OCI-M1 (cell line): ENCODE measurements at places on chromosomes 5 and 9.

DNA sequence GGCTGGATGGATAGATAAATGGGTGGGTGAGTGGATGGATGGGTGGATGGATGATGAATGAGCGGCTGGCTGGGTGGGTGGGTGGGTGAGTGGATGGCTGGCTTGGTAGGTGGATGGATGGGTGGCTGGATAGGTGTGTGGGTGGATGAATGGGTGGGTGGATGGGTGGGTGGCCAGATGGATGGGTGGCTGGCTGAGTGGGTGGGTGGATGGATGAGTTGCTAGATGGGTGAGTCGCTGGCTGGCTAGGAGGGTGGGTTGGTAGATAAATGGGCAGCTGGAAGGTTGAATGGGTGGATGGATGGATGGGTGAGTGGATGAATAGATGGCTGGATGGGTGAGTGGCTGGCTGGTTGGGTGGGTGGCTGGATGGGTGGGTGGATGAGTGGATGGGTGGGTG, 27.9 kb upstream of the CEP72 start:
- no peak for DNase-seq

- DNase-seq = no peak
Measured at GRCh38 chr9:94941211-94941875, 214.8 kb downstream of the AOPEP start.

- no peak for DNase-seq
Measured at GRCh38 chr5:59615272-59615671, 278.3 kb downstream of the PDE4D start.

DNA sequence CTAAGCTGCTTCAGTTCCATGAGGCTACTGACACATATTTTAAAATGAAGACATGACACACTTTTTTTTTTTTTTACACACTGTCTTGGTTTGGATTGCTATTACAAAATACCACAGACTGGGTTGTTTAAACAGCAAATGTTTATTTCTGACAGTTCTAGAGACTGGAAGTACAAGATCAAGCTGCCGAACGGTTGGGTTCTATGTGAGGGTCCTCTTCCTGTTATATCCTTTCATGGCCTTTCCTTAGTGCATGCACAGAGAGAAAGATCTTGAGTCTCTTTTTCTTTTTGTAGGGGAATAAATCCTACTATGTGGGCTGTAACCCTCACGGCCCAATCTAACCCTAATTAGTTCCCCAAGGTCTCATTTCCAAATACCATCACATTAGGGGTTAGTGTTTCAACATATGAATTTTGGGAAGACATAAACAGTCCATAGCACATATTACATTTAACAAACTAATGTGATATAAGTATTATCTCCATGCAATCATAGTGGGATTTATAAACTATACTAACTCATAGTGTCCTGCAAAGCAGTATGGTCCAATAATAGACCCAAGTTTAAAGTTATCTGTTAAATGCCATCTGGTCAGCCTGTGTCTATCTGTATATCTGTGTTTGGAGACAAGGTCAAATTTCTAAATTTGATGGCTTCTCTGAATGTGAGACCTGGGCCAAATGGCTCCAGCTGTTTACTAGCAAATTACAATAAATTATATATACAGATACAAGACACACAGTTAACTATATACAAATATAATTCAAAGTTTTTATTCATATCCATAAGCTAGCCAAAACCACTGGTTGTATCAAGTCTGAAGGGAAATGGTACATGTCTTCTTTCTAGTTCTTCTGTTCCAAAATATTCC, 90.3 kb upstream of the NREP start:
- DNase-seq = no peak

GRCh38 chr5:58759745-58760144, 176.9 kb downstream of the RAB3C start:
- peak; percentile 79 for DNase-seq

DNA sequence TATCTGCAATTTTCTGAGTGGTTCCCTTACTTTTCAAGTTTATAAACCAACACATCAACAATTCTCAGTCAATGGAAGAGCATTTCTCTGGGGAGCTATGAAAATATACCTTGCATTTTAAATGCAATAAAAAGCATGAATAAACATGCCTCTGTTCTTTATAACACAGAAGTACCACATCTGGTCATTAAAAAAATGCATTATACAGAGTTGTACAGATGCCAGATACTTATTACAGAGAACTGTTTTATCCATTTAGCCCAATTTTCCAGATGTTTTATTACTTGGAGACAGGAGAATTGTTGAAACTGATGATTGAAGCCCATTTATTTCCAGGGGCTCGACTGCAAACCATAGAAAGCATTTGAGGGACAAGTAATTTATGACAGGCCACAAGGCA, 19.2 kb upstream of the HEXB start:
- no peak for DNase-seq

DNA sequence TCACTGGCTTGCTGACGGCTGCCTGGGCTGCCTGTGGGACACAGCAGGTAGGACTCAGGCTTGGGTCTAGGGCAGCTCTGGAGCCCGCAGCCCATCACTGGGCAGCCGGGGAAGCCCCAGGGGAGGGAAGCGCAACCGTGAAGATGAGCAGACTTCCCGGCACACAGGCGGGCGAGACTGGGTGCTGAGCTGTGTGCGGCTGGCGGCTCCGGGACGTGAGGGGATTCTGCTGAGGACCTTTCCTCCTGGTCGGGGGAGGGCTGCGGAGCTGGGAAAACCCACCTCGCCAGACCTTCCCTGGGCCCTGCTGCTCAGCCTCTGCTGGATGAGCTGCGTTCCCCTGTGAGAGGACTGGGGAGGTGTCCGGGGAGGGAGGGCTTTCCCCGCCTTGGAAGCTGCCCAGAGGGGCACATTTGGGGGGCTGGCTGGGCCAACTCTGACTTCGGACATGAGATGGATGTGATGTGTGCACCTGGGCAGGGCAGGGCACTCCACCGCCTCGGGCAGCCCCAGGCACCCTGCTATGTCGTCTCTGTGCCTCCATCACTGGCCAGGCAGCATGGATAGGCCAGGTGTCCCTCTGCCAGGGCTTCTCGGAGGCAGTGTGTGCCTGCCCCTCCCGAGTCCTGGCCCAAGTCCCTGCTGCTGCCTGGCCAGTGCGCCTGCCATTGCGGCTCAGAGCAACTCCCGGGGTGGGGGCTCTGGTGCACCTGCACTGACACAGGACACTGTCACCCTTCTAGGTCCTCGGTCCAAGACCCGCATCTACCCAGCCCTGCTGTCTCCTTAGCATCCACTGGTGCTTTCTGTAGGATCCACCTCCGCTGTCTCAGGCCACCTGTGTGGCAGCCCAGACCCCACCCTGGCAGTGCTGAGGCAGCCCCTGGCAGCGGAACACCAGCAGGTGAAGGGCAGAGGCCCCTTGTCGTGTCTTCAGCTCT, 66.4 kb downstream of the COL5A1 start:
- no peak for DNase-seq

GRCh38 chr9:6723881-6724420, 33.8 kb upstream of the KDM4C start:
- DNase-seq = no peak

GRCh38 chr5:5886812-5887486, 464.5 kb downstream of the ICE1 start:
- no peak for DNase-seq

- DNase-seq = peak; percentile 88
Measured at GRCh38 chr9:101650142-101650541, 55.4 kb upstream of the PPP3R2 start.

DNA sequence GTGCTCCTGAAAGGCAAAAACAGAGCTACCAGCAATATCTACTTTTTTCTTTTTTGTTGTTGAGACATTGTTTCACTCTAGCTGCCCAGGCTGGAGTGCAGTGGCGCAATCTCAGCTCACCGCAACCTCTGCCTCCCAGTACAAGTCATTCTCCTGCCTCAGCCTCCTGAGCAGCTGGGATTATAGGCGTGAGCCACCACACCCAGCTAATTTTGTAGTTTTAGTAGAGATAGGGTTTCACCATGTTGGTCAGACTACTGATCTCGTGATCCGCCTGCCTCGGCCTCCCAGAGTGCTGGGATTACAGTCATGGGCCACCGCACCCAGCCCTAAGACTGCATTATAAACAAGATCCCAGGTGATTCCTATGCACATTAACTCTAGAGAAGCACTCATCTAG, 17.0 kb downstream of the PLPP1 start:
- DNase-seq = no peak
